Activated T-cell treated with anti-CD3 and anti-CD28 coated beads for 48 hours (primary cell): ENCODE measurements at places on chromosomes 13 and 19.

DNA sequence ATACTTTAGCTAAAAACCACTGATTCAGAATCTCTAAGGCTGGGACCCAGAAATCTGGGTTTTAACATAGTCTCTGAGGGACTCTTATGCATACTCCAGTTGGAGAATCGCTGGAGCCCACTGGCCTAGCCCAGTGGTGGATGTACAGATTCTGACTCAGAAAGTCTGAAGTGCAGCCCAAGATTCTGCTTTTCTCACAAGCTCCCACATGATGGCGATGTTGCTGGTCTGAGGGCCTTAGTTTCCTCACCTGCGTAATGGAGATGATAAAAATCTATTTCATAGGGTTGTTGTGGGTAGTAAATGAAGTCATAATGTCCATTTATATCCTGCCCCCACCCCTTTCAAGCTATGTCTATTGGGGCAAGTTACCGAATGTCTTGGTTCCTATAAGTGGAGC lies 7.7 kb upstream of the CDADC1 start:
- peak; percentile 14 for DNase-seq

GRCh38 chr13:20407759-20408158 lies 117.9 kb downstream of the CRYL1 start:
- no peak for DNase-seq

- DNase-seq = no peak
These were observed 22.4 kb downstream of the AMER2 start for GRCh38 chr13:25149711-25150110.

DNA sequence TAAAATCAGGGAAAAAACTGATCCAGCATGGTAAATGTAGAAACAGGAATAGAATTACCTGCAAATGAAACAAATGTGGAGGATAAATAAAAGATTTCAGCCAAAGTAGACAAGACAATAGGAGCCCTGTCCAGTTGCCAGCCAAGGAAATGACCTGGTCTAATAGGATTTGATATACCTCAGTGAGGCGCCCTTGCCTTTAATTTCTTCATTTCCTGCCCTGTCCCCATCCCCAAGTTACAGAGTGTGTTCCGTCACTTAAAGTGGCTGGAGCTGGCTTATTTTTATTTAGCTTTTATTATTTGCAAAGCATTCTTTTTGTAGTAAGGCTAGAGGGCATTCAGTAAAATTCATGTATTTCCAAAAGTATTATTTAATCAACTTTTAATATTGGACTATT lies 1022.0 kb downstream of the EFNB2 start:
- DNase-seq = no peak

GRCh38 chr13:45280011-45280410 lies 61.0 kb downstream of the TPT1 start:
- DNase-seq = no peak

GRCh38 chr13:72617186-72617585 lies 110.2 kb downstream of the MZT1 start:
- DNase-seq = no peak

DNA sequence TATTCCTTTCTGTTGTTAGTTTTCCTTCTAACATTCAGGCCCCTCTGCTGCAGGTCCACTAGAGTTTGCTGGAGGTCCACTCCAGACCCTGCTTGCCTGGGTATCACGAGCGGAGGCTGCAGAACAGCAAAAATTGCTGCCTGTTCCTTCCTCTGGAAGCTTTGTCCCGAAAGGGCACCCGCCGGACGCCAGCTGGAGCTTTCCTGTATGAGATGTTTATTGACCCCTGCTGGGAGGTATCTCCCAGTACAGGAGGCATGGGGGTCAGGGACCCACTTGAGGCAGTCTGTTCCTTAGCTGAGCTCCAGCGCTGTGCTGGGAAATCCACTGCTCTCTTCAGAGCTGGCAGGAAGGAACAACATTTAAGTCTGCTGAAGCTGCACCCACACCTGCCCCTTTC lies 259.1 kb downstream of the SLC7A1 start:
- DNase-seq = no peak

GRCh38 chr19:14494910-14495671 lies 836 bp downstream of the GIPC1 start:
- no peak for DNase-seq

DNA sequence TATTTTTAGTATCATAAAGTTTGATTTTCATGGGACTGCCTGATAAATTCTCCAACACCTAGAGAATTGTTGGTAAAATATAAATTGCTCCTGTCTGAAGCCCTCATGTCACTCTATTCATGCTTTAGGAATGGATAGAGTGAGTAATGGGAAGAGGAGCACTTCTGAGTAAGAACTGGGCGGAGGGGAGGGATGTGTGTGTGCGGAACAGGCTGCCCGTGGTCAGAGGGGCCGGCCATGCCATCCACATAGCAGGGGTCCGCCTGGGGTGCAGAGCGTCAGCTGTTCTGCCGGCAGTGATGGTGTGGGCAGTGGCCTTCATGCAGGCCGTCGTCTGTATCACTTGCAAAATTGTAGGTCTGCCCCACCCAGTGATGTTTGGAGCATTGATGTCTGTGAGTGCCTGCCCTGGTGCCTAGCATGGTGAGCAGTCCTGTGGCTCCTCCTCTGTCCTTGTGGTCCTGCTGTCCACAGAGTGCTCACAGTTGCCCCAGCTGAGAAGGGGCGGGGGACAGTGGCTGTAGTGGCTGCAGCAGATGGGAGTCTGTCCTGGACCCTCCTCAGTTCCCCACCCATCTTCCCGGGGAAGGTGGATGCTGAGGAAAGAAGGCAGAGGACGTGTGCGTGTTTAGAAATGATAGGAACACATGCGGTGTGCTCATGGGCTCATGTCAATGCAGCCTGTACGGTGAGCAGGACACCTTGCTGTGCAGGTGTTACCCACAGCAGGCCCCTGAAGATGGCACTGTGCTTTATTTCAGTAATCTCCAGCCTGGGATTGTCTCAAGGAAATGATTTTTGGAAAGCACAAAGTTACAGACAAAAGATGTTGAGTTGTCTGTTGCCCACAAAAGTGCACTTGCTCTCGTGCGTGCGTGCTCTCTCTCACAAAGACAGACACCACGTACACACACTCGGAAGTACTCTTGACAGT lies 49.4 kb upstream of the TEX29 start:
- DNase-seq = no peak

GRCh38 chr19:42362342-42362741 lies 27.8 kb downstream of the CNFN start:
- no peak for DNase-seq

GRCh38 chr13:40124633-40125015 lies 469.2 kb downstream of the COG6 start:
- no peak for DNase-seq

- no peak for DNase-seq
These were observed 1365.0 kb downstream of the EFNB2 start for GRCh38 chr13:105170438-105170837.

DNA sequence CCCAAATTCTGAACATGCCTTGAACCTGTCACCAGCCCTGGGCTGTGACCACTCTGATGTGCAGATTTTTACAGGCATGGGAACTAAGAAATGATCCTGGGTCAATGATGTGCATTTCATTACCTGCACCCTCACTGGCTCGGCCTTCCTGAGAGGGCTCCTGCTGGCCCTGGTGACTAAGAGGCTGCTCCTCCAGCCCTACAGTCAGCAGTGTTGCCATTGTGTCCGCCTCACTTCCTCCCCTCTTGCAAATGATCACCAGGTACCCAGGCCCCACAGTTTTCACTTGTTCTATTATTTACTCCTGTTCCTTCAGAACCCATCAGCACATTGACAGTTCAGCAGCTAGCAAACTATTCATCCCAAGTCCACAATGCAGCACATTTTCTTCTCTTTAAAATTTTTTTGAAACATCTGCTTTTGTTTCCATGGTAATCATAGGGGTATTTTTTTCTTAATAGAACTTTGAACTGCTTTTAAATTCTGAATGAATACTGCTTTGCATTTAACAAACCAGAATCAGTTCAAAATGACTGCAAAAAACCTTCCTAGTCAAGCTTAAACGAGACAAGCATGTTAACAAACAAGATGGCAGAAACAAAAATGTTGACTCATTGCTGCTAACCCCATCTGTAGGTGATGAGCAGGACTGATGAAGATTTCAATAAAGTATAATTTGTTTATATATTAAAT lies 29.3 kb downstream of the STARD13 start:
- no peak for DNase-seq

GRCh38 chr19:31459430-31459829 lies 110.2 kb upstream of the TSHZ3 start:
- no peak for DNase-seq

DNA sequence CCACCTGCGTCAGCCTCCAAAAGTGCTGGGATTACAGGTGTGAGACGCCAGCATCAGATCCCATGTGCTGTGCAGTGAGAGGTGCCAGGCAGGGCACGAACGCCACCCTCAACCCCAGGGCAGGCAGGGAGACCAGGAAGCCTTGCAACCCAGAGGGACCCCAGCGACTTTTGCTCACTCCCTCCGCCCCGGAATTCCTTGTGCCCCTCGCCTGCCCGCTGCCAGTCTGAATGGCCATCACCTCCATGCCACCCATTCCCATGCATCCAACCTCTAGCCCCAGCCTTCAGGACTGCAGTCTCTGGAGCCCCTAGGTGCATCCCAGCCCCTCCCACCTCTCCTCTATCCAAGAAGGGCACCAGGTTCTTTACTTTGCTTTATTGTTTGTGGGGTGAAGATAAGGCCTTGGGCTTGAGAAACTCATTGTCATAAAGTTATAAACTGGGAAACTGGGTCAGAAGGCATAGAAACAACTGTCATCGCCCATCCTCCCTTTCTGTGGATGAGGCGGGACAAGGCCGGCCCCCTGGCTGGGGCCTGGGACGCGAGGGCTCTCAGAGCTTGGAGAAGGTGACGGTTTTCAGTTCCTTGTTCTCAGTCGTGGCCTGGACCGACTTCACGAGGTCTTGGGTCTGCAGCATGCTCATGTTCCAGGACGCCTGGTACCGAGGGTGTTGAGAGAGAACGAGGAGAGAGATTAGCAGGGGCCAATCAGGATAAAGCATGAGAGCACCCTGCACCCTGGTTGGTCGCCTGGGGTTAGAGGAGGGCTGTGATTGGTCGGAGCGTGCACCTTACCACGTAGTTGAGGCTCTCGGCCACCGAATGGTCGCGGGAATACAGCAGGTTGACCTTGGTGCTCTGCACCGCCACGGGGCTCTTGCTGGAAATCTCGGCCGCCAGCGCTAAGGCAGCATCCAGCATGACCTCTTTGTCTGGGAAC lies 2.6 kb upstream of the LGALS4 start:
- DNase-seq = no peak

DNA sequence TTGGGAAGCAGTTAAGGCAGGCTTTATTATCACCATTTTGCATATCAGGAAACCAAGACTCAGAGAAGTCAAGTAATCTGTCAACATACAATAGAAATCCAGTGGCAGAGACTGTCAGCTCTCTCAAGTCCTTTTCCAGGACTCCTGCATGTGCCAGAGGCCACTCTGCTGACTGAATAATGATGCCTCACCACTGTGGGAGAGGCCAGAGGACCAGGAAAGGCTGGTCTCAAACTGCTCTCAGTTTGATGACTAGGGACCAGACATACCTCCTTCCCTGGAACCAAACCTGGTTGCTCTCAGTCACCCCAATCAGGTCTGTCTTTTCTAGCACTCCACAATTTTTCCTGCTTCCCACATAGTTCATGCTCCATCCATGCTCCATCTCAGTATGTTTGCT lies 8.0 kb downstream of the RNASEH2B start:
- DNase-seq = no peak

DNA sequence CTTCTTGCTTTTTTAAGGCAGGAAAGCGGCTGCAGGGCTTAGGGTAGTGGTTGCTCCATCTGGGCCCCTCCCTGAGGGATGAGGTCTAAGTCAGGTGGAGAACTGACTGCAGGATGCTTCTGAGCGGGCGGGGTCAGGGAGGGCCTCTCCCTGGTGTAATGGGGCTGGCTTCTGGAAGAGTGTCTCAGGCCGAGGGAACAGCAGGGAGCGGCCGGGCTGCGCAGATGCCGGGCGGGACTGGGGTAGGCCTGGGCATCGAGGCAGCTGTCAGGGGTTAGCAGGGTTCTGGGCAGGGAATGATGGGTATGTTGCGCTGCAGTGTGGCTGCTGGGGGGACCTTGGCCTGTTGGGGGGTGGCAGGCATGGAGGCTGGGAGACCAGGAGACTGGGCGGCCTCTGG lies 2.7 kb downstream of the FAM174C start:
- no peak for DNase-seq

DNA sequence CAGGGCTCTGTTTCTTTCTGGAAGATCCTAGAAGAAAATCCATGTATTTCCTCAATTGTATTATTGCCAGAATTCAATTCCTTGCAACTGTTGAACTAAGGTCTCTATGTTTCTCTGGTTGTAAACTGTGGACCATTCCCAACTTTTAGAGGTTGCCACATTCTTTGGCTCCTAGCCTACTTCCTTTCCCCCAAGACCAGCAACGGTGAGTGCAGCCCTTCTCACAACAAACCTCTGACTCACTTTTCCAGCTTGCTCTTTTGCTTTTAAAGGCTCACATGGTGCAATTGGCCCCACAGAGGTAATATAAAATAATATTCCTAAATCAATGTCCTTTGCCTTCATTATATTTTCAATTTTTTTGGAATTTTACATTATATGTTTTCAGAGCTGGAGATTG lies 371.3 kb downstream of the SLITRK5 start:
- DNase-seq = no peak

GRCh38 chr19:16248380-16249023 lies 50.8 kb downstream of the AP1M1 start:
- no peak for DNase-seq

DNA sequence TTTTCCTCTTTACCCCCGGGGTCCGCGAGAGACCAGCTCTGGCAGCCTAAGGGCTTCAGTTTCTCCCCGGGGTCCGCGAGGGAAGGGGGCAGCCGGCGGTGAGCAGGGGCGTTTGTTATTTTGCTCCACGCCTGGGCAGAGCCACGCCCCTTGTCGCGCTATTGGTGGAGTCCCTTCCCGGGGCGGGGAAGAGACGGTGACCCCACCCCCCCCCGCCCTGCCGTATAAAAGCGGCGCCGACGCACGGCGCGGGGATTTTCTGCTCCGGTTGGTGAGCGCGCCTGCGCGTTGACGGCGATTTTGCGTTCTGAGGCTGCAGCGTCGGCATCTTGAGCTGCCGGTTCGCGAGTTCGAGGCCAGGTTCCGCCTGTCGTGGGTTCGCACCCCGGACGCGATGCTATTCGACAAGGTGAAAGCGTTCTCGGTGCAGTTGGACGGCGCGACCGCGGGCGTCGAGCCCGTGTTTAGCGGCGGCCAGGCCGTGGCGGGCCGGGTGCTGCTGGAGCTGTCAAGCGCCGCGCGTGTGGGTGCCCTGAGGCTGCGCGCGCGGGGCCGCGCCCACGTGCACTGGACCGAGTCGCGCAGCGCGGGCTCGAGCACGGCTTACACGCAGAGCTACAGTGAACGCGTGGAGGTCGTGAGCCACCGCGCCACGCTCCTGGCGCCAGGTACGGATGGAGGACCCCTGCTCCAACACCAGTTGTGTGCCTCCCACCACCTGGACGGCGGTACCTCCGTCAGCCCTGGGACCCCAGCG lies at the start of gene ARRDC2:
TSS of gene ARRDC2 (plus strand) at position 254 of the 757 bp plus-strand sequence. CDS start at position 395, 141 bp downstream.
- peak; percentile 86 for DNase-seq
